ENCODE measurements at places on chromosomes 3 and 15.

- no peak overlapping the region for H3K4me3 ChIP-seq
- H3K27me3 ChIP-seq = no peaks in the 10 kb centered on the region
- no peaks in the 10 kb centered on the region for H3K4me1 ChIP-seq
- H3K36me3 ChIP-seq = peaks cover 11% of the 10 kb centered on the region
Observed at GRCh38 chr3:197675951-197676350, 60.8 kb downstream of the RUBCN start.

DNA sequence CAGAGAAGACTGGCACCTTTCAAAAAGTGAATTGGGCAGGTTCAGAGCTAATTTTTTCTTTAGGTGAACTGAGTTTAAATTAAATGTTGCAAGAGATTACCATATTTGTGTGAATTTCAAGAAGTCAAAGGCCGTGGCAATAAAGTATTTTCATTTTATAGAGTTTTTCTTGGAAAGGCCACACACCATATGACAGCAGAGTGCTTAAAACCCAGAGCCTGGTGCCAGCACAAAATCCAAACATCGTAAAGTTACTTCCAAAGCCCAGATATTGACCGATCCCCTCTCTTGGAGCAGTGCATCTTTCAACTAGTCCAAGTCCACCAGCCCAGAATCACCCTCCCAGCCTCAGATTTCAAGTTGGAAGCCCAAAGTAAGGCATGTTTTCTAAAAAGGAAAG, 164.5 kb downstream of the VGLL4 start:
- peaks cover 35% of the 10 kb centered on the region for H3K4me1 ChIP-seq
- H3K4me3 ChIP-seq = no peak overlapping the region
- peak overlapping the region; percentile 74 for H3K27ac ChIP-seq

DNA sequence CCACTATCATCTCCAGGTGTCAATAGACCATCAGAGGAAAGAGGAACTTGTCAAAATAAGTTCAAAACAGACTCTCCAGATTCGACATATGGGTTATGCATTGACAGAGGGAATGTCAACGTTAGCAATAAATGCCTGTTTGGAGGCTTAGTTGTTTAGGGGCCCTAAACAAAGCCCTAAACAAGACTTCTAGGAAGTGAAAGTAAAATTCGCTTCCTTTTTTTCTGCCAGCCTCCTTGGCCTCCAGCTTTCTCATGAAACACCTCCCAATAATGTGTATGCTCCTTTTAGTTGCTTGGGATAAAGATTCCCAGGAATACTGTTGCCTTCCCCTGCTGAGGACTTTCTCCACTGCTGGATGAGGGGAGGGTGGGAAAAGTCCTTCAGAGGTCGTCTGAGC, 70.9 kb upstream of the ARNT2 start:
- no peak for DNase-seq
- no peak overlapping the region for H3K4me3 ChIP-seq
- H3K4me1 ChIP-seq = no peaks in the 10 kb centered on the region
- H3K27ac ChIP-seq = no peak overlapping the region

DNA sequence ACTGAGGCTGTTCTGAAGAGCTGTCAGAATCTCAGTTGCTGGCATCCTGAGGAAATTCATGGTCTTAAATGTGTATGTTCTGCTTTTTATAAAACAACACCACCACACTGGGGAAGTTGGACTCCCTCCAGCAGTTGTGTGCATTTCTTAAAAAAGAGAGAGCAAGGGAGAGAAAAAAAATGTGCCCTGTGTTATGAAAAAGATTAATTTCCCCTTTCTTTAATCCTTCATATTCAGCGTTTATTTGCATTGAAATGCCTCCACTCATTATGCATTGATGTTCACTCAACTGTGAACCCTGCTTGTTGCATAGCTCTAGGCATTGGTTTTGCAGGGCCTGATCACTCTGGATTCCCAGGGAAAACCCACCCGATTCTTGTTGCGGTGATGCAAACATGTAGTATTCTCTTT, 4.4 kb upstream of the ZNF609 start:
- no peak for DNase-seq
- H3K36me3 ChIP-seq = peaks cover 13% of the 10 kb centered on the region
- H3K27ac ChIP-seq = no peak overlapping the region
- H3K4me1 ChIP-seq = peaks cover 4% of the 10 kb centered on the region
- H3K4me3 ChIP-seq = no peak overlapping the region

DNA sequence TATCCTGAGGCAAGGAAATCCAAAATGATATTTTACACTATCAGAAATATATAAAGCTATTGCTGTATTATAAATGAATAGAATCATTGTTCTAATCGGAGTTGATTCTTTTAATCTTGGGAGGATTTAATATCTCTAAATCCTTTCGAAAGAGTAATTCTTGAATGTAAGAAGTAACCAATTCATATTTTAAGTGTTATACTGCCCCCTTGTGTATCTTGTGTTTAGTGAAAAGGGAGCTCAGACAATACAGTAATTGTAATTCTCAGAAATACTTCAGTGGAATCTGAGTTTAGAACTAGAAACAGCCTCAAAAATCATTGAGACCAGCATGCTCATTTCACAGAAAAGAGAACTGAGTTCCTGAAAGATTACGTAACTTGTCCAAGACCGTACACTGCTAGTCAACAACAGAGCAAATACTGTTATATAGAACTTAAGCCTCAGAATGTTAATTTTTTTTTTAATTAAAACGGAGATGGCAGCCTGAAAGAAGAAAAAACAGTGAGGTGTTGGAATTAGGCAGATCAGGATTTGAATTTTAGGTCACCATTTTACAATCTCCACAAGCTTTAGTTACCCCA, 42.9 kb downstream of the PLCH1 start:
- no peak overlapping the region for H3K4me3 ChIP-seq
- H3K36me3 ChIP-seq = no peaks in the 10 kb centered on the region
- H3K27ac ChIP-seq = no peak overlapping the region
- H3K4me1 ChIP-seq = no peaks in the 10 kb centered on the region
- DNase-seq = peak; percentile 32

- no peak overlapping the region for H3K27ac ChIP-seq
- H3K4me1 ChIP-seq = peaks cover 3% of the 10 kb centered on the region
- H3K4me3 ChIP-seq = no peak overlapping the region
- DNase-seq = no peak
- no peaks in the 10 kb centered on the region for H3K36me3 ChIP-seq
Observed at GRCh38 chr15:92648190-92648875, 7.2 kb downstream of the FAM174B start.

GRCh38 chr3:60698117-60698516, 553.1 kb downstream of the FHIT start:
- no peaks in the 10 kb centered on the region for H3K36me3 ChIP-seq
- DNase-seq = no peak
- H3K4me1 ChIP-seq = no peaks in the 10 kb centered on the region

GRCh38 chr3:17045705-17046104, 160.9 kb downstream of the PLCL2 start:
- H3K27ac ChIP-seq = no peak overlapping the region
- DNase-seq = no peak
- peaks cover 8% of the 10 kb centered on the region for H3K4me1 ChIP-seq
- no peaks in the 10 kb centered on the region for H3K36me3 ChIP-seq

DNA sequence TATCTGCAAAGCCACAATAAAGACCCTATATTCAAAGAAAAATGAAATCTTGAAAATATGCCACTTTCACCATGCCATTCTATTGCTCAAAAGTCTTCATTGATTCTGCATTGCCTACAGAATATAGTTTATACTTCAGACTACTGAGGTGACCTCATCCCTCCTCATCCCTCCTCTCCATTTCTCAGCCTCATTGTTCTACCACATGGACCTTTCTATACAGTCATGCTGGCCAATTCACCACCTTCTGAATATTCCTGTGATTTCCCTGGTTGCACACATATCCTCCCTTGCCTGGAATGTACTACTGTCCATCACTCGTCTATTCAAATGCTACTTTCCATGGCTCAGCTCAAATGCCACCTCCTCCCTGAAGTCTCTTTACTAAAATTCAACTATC, 3.5 kb upstream of the COL8A1 start:
- H3K36me3 ChIP-seq = no peaks in the 10 kb centered on the region
- no peak for DNase-seq
- H3K4me1 ChIP-seq = peaks cover 26% of the 10 kb centered on the region
- no peaks in the 10 kb centered on the region for H3K27me3 ChIP-seq
- H3K27ac ChIP-seq = no peak overlapping the region
- no peak overlapping the region for H3K4me3 ChIP-seq

DNA sequence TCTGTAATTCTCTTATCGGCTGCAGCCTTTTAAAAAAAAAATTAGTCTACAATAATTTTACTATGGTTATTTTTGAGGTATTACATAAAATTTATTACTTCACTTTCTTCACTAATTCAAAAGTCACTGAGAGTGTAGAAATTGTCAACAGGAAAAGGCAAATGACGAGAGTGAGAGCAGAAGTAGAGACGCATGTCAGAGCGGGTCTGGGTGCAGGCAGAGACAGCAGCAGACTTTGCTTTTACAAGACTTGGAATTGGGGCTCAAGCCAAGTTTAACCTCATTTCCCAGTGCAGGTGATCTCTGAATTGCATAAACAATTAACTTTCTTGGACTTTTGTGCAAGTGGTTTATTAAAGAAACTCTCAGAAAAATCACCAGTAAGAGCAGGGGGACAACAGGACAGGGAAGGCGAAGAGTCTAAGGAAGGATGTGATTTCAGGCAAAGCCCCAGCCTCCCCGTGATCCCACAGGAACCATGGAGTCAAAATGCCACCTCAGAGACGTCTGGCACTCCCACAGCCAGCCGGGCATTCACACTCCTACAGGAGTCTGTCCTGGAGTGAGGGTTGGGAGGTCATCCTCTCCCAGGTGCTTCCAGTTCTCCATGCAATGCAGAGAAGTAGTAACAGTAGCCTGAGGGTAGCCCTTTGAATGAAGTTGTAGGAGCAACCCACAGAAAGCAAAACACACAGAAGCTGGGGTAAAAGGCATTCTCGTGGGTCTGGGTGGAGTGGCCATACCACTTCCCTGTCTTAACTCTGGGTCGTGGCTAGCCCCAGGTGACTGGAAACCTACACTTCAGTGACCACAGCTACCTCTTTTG, 274.0 kb upstream of the TGFBR2 start:
- no peaks in the 10 kb centered on the region for H3K36me3 ChIP-seq
- DNase-seq = no peak
- H3K27me3 ChIP-seq = no peaks in the 10 kb centered on the region
- no peak overlapping the region for H3K27ac ChIP-seq

DNA sequence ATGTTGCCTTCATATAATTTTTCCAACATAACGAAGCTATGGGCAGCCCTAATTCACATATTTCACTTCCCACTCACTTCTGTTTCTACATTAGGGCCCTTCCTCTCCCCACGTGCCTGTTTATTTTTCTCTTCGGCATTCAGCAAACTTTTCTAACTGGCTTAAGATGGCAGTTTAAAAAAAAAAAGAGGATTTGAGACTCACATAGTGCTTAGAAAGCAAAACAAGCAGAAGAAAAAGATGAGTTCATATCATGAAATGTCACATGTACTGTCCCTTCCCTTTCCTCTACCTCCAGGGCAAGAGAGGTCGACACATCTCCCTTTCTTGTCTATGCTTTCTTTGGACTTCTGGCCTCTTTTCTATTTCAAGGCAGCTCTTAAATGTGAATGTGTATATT, 30.6 kb downstream of the SLC49A4 start:
- no peak for DNase-seq
- H3K27ac ChIP-seq = no peak overlapping the region

DNA sequence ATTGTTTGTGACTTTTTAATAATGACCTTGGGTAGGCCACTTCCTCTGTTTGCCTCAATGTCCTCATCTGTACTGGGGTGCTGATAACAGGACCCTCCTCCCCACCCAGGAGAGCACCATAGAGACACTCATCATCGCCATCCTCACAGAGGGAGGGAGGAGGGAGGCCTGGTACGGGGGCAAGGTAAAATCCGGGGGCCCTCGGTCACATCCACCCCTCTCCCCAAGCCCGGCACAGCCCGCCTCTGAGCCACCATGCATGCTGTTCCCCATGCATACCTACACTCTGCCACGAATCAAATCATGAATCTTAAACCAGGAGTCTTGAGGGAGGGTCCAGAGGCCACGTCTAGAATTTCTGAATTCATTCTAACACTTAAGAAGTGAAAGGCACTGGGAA, 74.9 kb upstream of the IQSEC1 start:
- no peaks in the 10 kb centered on the region for H3K4me1 ChIP-seq
- no peak for DNase-seq
- no peak overlapping the region for H3K4me3 ChIP-seq
- no peaks in the 10 kb centered on the region for H3K36me3 ChIP-seq

DNA sequence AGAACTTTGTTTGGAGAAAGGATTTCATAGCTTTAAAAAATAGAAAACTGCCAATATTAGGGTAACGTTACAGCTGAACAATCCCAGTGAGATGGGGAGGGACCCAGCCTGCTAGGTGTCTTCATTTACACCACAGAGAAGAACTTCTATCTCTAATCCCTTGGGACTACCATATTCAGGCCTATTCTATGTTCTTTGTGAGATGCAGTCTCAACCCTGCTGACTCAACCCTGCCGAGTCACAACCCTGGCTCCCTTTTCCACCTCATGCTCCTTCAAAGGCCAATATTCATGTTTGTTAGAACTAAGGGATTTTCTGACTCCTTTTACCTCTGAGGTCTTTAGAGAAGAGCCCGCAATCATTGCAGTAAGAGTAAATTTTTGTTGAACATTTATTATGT, 350.5 kb downstream of the EPHB1 start:
- H3K36me3 ChIP-seq = no peaks in the 10 kb centered on the region
- DNase-seq = no peak
- no peak overlapping the region for H3K27ac ChIP-seq

DNA sequence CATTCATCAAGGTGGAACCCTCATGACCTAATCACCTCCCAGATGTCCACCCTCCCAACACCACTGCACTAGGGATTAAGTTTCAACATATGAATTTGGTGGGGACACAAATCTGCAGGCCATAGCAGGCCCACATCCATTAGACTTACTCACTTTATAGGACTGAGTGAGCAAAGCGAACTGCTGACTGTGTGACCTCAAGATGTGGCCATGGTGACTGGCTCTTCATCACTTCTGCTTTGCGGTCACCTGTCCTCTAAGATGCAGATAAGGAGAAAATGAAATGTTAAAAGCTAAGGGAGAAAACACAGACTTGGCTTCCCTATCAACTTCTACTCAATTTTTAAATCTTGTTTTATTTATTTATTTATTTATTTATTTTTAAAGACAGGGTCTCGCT, 14.5 kb upstream of the DCP1A start:
- no peak for DNase-seq
- H3K27ac ChIP-seq = no peak overlapping the region
- H3K27me3 ChIP-seq = peaks cover 5% of the 10 kb centered on the region
- H3K4me1 ChIP-seq = no peaks in the 10 kb centered on the region
- no peak overlapping the region for H3K4me3 ChIP-seq

- H3K36me3 ChIP-seq = no peaks in the 10 kb centered on the region
- H3K27ac ChIP-seq = no peak overlapping the region
- H3K27me3 ChIP-seq = no peaks in the 10 kb centered on the region
Observed at GRCh38 chr15:100911086-100911485, 8.1 kb upstream of the LRRK1 start.
